ENCODE measurements at places on chromosomes 7 and 10.

DNA sequence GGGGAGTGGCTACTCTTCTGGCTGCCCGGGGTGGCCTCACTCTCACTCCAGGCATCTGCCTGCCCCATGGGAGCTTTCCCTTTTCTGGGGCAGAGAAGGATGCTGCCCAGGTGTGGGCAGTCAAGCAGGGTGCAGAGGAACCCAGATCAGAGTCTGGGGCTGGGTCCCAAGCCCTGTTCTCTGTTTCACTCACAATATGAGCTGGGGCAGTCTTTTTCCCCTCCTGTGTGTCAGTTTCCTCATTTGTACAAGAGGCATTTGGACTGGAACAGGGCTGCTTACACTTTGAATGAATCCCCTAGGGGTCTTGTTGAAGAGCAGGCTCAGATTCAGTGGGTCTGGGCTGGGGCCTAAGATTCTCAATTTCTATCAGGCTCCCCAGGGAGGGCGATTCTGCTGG is 38.4 kb upstream of the AQP1 start:
- DNase-seq = no peak

GRCh38 chr7:117269417-117269816 is 53.4 kb downstream of the WNT2 start:
- no peak for DNase-seq

DNA sequence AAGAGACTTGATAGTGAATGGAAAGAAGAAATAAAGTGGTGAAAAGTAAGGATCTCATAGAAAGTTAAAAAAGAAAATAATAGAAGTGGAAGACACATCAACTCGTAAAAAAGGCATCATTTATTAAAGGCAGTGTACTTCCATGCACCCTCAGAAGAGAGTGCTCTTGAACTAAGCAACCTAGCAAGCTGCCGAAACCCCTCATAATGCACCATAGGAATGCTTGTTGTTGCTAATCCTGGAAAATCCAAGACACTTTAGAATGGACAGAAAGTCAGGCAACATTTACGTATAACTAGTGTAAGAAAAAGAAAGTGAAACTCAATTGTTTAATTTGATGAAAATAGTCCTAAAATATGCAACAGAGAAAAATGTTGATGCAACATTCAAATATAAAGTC is 12.8 kb downstream of the TFPI2 start:
- DNase-seq = no peak

DNA sequence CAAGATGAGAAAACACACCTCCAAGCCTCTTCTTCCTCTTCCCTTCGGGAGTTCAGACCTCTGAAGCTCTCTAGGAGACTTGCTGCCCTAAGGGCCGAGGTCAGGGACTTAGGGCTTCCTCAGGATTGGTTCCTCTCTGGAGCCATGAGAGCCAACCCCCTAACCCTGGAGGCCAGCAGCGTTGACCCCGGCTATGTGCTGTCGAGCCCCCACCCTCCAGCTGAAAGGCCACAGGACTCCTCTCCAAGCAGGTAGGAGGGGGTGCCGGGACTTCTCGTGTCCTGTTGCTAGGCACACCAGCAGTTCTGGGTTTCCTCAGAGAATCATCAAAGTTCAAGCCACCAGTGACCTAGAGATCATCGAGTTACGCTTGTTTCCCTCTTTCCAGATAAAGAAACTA is 87.4 kb downstream of the ARHGAP22 start:
- DNase-seq = no peak

DNA sequence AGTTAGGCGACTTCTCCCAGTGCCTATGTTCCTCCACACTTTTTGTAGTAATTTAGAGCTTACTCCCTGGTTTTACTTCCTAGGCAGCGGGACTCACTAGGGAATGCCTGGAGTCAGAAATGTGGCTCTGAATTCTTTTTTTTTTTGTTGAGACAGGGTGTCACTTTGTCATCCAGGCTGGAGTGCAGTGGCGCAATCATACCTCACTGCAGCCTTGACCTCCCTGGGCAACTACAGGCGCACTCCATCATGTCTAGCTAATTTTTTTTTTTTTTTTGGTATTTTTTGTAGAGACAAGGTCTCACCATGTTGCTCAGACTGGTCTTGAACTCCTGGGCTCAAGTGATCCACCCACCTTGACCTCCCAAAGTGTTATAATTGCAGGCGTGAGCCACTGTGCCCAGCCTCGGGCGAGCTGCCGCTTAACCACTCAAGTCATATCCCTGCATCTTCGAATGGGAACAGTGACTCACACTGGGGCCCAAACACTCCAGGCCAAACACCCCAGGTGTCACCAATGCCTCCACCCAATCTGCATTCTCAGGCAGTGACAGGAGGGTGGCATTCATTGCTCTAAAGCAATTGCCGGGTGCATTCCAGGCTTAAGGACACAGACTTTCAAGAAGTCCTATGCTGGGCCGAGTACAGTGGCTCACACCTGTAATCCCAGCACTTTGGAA is 19.6 kb downstream of the RGS10 start:
- no peak for DNase-seq

GRCh38 chr7:47556511-47557180 is 25.3 kb downstream of the TNS3 start:
- DNase-seq = no peak

DNA sequence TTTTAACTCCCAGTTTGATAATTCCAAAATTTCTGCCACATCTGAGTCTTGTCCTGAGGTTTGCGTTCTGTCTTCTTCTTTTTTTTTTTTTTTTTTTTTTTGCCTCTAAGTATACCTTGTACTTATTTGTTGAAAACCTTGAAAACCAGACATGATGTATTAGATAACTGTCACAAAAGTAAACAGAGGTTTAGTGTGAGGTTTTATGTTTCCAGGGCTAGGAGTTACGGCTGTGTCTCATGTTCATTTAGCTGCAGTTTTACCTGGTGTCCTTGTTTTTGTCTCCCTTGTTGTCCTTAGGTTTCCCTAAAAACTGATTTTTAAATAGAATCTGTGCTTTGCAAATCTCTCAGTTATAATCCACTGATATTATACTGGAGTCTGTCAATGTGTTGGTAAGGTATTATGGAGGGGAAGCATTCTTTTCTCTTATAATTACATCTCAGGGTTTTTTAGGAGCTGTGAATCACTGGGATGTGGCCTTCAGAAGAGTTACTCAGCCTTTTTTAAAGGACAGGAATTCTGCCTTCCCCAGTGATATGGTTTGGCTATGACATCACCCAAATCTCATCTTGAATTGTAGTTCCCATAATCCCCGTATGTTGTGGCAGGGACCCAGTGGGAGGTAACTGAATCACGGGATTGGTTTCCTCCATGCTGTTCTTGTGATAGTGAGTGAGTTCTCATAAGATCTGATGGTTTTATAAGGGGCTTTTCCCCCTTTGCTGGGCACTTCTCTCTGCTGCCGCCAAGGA is 95.0 kb downstream of the CDCA7L start:
- DNase-seq = no peak

GRCh38 chr10:24574578-24575155 is 149.0 kb downstream of the ARHGAP21 start:
- DNase-seq = no peak

GRCh38 chr10:124092860-124093773 is at the start of gene CHST15:
Gene CHST15, minus strand, starts transcription at chr10:124093598. Its CDS starts 47,386 bp downstream, at chr10:124046212.
- DNase-seq = no peak

- DNase-seq = no peak
Measured at GRCh38 chr7:80870813-80871212, 48.0 kb downstream of the SEMA3C start.

DNA sequence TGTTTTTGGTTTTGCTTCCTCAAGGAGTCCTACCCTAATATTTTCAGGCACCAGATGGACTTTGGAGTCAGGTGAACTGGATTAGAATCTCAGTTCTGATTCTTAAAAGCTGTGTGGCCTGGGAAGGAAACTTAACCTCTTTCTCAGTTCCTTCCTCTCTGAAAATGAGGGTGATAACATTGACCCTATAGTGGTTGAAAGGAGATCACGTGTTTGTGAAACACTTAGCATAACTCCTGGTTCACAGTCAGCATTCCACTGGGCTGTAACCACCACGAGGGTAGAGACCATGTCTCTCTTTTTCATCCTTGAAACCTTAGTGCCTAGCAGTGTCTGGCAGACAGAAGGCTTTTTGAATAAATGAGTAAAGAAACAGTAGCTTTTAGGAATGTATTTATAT is 16.7 kb downstream of the LSMEM1 start:
- DNase-seq = no peak

- DNase-seq = no peak
Measured at GRCh38 chr7:134209322-134210015, 82.3 kb downstream of the LRGUK start.

- no peak for DNase-seq
Measured at GRCh38 chr7:156236936-156237599, 403.5 kb upstream of the RNF32 start.

DNA sequence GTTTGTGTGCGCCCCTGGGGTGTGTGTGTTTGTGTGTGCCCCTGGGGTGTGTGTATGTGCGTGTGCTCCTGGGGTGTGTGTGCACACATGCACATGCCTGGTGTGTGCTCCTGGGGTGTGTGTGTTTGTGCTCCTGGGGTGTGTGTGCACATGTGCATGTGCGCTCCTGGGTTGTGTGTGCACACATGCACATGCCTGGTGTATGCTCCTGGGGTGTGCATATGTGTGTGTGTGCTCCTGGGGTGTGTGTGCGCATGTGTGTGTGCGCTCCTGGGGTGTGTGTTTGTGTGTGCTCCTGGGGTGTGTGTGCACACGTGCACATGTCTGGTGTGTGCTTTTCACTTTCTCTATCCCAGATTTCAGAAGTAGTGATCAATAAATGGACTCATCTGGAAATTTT is 321.0 kb downstream of the WDR37 start:
- no peak for DNase-seq

DNA sequence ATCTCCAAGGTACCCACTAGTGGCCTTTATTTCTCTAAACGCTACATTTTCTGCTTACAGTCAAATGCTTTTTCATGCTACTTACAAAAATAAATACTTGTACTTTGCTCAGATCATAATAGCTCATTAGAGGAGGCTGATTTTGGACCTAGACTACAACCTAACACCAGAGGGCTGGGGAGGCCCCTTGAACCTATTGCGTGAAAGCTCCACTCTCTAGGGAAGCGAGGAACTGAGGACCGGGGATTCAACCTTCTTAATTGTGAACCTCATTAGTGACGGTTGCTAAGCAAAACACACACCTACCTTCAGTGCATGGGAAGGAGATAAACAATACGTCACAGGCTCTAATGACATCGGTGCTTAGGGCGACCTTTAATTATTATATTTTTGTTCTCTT is 92.1 kb downstream of the EBF3 start:
- no peak for DNase-seq

- DNase-seq = no peak
Measured at GRCh38 chr7:46812101-46812675, 769.7 kb downstream of the TNS3 start.

GRCh38 chr10:31620226-31621151 is 301.5 kb downstream of the ZEB1 start:
- DNase-seq = no peak

GRCh38 chr10:5987747-5988146 is 10.4 kb upstream of the IL15RA start:
- no peak for DNase-seq

GRCh38 chr7:23404546-23405239 is 65.6 kb downstream of the IGF2BP3 start:
- no peak for DNase-seq

DNA sequence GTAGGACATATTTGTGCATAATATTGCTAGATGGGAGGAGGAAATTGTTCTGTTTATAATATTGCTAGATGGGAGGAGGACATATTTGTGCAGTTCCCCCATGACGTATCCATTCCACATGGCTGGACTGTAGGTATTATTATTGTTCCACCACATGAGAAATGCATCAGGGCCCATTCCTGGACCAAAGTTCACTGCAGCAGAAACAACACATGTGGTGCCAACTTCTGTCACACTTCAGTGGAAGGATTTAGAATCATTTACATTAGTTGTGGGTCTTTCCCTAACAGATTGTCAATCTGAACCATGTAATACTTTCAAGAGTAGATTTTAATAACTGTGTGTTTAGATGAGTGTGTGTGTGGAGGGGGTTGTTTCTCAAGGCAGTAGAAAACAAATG is 32.7 kb upstream of the MACC1 start:
- no peak for DNase-seq

GRCh38 chr10:1103551-1103950 is 47.4 kb downstream of the WDR37 start:
- DNase-seq = no peak

- no peak for DNase-seq
Measured at GRCh38 chr10:118035354-118036005, 11.3 kb downstream of the RAB11FIP2 start.

DNA sequence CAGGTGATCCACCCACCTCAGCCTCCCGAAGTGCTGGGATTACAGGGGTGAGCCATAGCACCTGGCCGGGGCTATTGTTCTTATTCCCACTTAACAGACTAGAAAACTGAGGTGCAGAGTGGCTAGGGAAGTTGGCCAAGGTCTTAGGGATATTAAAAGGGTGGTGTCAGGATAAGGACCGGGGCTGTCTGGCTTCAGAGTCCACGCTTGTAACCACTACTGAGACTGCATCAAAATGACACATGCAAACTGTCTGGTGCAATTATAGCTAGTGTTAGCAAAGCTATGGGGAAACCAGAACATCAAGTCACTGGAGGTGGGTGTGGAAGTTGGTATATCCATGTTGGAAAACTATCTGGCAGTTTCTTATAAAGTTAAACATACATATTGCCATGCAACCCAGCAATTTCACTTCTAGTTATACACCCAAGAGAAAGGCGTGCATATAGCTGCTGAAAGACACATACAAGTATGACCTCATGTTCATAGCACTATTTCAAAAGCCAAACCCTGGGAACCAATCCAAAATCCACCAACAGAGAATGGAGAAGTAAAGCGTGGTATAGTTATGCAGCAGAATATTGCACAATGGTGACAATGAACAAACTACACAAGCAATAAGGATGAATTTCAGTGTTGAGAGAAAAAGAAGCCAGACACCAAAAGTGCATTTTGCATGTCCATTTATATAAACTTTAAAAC is 33.9 kb upstream of the EEPD1 start:
- no peak for DNase-seq

DNA sequence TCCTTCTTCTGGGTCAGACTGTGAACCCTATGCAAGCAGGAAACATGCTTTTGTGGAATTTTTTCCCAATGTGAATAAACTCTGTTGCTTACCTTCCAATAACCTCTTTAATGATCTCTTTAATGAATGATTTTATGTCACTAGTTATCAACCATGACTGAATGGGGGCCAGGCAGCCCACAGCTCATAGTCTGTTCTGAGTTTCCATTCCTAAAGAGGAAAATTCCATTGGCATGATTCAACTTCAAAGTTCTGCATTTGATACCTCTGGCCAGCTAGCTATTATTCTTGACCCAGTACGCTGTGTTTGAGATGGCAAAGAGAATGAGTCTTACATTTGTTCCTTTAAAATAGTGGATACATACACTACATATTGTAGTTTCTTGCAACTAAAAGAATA is 867.8 kb upstream of the CELF2 start:
- no peak for DNase-seq

DNA sequence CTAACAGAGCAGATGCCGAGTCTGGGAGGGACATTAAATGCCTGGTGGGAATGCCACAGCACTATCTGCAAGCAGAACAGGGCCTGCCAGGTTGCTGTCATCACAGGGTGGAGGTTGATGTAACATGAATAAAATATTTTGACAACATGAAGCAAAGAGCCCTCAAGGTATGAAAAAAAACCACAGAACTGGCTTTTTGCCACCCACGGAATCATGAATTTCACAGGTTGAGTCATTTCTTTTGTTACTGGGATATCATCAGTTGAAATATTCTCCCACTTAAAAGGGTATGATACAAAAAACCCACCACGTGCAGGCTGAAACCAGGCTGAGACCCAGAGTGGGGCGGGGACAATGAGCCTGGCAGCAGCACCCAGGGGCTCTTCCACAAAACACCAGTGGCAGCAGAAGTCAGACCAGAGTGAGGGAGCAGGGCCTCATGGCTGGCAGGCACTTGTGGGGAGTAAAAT is 220.1 kb downstream of the TNS3 start:
- peak; percentile 18 for DNase-seq

GRCh38 chr10:112139176-112139575 is 44.4 kb downstream of the GPAM start:
- DNase-seq = no peak
